Endodermal cell (in vitro differentiated cells): ENCODE measurements at places on chromosomes 11 and 22.
A peak's percentile ranks its signal among the peaks of the same experiment; 100 is the strongest.

GRCh38 chr11:12175694-12176241 lies 65.4 kb downstream of the MICAL2 start:
- no peak for DNase-seq

DNA sequence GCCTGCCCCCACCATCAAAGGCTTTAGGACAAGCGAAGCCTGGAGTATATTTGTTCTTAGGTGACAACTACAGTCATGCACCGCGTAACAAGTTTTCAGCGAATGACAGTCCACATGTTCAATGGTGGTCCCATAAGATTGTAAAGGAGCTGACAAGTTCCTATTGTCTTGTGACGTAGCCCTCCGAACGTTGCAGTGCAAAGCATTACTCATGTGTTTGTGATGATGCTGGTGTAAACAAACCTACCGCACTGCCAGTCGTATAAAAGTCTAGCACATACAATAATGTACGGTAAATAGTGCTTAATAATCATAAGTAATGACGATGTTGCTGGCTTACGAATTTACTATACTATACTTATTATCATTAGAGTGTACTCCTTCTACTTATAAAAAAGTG lies 41.3 kb downstream of the ADAMTS15 start:
- DNase-seq, result no peak

- no peak for DNase-seq
Measured at GRCh38 chr11:96388891-96389719, 607 bp downstream of the CCDC82 start.

DNA sequence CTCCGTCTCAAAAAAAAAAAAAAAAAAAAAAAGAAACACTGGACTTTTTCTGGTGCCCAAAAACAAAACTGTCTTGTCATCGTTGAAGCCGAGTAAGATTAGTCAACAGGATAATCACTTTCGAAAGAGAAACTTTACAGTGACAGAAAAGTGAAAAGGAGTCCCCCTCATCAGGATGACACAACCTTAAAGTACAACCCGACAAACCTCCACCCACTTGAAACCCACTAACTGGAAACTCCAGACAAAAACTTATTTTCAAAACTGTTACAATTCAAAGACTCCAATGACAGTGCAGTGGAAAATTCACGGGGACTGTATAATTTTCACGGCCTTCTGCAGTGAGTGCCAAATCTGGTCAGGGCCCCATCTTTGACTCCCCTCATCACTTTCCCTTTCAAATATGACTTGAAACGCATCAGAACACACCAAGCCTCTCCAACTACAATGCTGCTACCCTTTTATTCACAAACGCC lies 1.3 kb downstream of the DENND5A start:
- DNase-seq, result no peak

GRCh38 chr11:116348226-116348625 lies 424.6 kb downstream of the BUD13 start:
- no peak for DNase-seq

DNA sequence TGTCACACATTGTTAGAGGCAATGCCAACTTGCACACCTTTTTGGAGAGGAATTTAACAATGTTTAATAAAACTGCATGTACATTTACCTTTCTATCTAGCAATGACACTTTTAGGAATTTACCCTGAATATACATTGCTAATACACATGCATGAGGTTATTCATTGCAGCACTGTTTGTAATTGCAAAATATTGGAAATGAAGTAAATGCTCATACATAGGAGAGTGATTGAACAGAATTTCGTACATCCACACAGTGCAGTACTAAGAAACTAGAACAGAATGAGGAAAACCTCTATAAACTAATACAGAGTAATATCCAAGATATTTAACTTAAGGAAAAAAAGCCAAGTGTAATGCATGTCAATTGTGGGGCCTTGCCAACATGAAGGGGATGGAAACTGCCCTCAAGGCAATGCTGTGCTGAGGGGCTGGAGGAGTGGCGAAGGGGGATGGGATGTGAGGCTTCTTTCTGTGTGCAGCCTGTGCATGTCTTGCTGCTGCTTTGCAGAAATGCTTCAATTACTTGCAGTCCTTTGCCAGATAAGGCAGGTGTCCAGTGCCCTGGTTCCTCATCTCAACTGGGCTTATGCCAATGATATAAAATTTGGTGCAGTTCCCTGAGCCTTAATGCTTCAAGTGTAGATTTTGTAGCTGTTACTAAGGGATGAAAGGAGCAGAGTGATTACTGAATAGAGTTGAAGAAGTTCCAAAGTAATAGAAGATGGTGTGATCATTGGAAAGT lies 96.1 kb downstream of the GRIA4 start:
- DNase-seq, result no peak

- no peak for DNase-seq
Measured at GRCh38 chr22:25363474-25363873, 144.0 kb downstream of the CRYBB2 start.

GRCh38 chr11:50186146-50186545 lies 153.5 kb downstream of the OR4C45 start:
- DNase-seq, result no peak

- no peak for DNase-seq
Measured at GRCh38 chr11:133942577-133942976, 14.2 kb downstream of the IGSF9B start.

GRCh38 chr22:49574205-49574880 lies 253.3 kb downstream of the BRD1 start:
- DNase-seq, result peak; percentile 14

GRCh38 chr11:16791191-16791961 lies 52.9 kb downstream of the C11orf58 start:
- no peak for DNase-seq

GRCh38 chr22:49205483-49205800 lies 622.2 kb downstream of the BRD1 start:
- DNase-seq, result no peak

DNA sequence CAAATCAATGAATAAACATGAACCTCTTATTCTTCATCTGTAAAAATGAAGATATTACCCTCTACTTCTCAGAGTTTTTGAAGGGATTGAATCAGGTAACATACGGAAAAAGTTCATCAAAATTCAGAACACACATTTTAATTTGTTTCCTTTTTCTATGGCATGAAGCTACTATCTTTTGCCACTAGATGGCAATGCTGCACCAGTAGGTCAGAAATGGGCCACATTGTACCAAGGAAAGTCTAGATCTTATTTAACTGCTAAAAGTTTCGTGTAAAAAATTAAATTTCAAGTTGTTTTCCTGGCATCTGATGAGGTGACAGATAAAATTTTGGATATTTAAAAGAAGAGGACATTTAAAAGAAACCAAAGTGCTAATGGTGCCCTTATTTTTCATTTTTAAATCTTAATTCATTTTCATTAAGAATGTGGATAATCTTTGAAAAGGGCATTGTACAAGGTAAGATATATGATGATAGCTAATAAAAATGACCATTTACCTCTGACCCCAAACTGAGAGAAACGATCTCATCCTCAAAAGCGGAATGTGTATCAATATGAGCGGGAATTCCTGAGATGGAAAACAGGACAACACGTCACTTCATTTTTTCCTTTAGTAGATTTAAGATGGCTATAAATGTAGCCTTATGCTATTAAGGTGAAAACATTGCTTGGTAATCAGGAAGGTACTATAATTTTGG lies 16.1 kb downstream of the ALKBH8 start:
- no peak for DNase-seq

DNA sequence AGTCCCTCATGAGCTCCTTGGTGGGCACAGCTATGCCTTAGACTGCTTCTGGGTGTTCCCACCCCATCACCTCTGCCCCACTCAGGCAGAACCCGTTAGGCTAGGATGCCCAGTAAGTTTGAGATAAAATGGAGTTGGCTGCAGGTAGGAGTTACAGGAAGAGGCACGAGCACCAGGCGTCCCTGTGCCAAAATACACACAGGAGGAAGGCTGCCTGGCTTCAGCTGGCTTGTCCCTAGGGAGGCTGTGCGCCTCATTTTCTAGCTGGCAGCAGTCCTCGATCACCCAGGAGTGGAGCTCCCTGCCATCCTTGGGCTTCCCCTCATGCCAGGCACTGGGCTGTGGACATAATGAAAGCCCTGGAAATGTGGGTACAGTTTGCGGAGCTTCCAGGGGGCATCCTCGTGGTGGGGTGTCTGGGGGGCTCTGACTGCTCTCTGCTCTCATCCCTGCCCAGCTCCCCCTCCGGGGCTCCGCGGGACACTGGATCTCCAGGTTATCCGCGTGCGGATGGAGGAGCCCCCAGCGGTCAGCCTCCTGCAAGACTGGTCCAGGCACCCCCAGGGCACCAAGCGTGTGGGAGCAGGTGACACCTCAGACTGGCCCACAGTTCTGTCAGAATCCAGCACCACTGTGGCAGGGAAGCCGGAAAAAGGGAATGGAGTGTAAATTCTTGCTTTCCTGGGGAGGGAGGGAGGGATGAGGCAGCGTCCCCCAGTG lies 12.3 kb upstream of the MARK2 start:
- no peak for DNase-seq

DNA sequence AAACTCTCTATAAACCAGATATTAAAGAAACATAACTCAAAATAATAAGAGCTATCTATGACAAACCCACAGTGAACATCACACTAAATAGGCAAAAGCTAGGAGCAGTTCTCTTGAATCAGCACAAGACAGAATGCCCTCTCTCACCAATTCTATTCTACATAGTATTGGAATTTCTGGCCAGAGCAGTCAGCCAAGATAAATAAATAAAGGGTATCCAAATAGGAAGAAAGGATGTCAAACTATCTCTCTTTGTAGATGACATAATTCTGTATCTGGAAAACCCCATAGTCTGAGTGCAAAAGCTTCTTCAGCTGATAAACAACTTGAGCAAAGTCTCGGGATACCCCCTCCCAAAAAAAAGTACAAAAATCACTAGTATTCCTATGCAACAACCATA lies 359.8 kb downstream of the LRRC4C start:
- DNase-seq, result no peak

DNA sequence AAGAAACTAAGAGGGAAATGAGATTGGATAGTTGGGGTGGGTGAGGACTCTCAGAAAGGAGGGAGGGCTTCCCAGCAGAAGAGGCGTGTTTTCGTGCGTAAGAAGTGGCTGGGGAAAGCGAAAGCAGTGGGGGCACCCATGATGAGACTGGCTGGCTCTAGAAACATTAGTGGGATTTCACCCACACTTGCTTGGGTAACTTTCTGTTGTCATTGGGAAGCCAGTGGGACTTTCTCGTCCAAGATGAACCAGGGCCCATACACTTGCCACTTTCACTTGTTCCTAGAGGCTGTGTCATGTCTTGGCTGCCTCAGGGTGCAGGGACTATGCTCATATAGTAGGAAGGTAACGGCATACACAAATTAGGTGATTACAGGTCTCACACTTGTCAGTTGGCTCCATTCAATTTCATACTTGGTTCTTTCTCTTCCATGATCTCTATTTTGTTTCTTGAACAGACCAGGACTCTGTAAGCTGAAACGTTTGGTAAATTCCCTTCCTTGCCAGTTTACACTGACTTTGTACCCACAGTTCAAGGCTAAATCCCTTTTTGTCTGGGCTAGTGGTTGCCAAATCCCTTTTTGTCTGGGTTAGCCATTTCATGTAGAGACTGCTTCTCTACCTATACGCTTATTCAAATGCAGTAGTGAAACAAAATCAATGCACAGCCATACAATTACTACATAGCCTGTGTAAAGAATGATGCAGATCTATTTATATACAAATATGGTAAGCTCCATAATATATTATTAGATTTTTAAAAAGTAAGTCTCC lies 42.0 kb upstream of the CXCR5 start:
- no peak for DNase-seq

DNA sequence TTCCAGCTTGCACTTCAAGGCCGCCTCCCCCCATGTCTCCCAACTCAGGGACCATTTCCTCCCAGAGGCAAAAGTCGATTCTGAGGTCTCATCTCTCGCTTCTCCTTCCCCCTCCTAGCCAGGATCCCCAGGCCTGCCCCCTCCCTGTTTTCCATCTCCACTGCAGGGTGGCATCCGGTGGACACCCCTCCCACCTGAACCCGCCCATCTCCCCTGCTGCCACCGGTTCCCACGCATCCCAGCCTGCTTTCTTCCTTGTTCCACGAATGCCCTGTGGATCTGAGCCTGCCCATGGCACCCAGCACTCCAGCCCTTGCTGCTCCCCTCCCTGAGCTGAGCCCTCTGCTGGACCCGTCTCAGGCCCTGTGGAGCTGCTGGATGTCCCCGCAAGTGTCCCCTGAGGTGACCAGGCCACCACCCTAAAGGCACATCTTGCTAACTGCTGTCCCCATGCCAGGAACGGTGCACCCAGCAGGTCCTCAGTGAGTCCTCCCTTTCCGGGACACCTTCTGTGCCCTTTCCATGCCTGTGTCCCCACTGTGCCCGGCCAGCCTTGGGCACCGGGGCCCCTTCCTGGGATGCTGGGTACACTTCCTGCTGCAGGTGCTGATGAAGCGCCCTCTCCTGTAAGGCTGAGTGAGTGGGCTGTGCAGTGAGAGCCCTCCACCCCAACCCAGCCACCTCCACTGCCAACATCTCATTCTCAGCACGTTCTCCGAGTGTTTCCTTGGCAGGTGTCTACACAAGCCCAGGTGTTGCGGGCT lies 936 bp downstream of the IL17REL start:
- peak; percentile 67 for DNase-seq

GRCh38 chr22:41290262-41291221 lies 4.6 kb upstream of the RANGAP1 start:
- DNase-seq, result peak; percentile 71

DNA sequence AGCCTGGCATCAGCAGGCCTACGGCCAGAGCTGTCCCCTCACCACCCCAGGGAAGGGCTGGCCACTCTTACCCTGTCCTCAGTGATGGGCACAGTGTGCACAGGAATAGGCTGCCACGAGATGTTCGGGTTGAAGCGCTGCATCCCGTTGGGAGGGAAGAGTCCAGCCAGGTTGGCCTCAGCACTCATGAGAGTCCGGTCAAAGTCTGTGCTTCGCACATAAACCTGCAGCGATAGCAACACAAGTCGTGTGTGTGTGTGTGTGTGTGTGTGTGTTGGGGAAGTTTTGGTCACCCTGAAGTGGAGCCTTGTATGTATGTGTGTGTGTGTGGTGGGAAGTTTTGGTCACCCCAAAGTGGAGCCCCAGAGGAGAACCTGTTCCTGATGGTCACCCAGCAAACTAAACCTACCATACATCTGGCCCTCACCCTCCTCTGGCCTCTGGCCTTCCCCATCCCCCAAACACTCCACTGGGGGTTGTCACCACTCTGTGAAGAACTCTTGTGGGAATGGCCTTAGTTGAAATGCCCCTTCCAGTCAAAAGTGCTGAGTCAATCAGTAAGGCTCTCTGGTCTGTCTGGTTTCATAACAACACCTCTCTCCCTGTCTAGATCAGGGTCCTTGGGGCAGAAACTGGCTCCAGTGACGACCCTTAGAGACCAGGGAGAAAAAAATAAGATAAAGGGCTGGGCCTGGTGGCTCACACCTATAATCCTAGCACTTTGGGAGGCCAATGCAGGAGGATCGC lies 2.8 kb downstream of the ACP2 start:
- no peak for DNase-seq
